Amniotic stem cell (primary cell): ENCODE measurements at places on chromosomes 12 and 14.

- no peak for DNase-seq
Measured at GRCh38 chr12:87660987-87661774, 368.0 kb downstream of the C12orf50 start.

GRCh38 chr12:32454075-32454474 is 54.7 kb downstream of the FGD4 start:
- peak; percentile 7 for DNase-seq

DNA sequence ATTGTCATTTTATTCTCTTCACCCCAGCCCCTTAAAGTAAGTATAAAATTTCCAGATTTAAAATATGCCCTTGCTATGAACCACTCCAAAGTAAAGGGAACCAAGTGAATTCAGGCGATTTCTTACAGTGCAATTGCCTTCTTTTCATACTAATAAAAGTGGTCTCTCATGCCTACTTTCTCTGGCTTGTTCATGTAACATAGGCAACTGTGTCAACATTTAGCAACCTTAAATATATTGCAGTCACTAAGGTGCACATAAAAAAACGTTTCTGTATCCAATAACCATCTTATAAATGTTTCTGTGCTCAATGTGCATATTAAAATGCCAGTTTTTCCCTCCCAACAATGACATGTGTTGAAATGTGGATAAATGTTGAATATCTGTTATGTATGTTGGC is 271.6 kb upstream of the DCN start:
- no peak for DNase-seq

DNA sequence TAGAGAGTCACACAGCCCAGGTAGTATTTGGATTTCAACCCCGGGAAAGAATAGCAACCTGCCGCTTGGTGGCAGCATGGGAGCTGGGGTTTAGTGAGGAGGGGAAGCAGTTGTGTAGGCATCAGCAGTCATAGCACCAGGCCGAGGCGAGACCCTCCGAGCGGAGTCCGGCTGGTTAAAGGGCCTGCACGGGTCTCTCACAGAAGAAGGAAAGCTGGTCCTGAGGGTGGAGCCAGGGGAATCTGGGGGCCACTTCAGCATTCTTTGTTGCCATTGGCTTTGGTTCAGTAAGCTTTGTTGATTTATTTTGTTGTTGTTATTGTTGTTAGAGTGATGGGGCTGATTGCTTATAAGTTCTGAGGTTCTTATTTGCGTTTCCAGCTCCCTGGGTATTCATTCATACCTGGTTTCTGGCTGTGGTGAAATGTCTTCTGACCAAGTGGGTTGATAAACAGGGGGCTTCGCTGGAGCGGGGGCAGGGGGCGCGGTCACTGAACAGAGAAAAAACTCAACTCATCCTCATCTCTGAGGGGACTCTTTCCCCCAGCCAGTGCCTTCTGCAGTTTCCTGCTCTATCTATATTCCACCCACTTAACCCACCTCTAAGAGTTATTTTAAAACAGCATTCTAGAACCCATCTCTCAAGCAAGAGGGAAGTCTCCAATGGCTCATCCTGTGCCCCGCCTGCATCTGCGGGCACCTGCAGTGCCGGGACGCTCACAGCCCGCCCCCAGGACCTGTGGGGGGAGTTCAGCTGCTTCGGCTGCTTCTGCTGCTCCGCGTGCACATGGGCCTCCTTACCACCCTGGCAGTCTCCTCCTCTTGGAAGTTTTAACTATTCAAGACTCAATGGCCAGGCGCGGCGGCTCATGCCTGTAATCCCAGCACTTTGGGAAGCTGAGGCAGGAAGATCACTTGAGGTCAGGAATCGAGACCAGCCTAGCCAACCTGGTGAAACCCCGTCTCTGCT is 11.6 kb downstream of the CKB start:
- DNase-seq = no peak

- no peak for DNase-seq
Measured at GRCh38 chr12:62372134-62372533, 94.5 kb upstream of the MON2 start.

DNA sequence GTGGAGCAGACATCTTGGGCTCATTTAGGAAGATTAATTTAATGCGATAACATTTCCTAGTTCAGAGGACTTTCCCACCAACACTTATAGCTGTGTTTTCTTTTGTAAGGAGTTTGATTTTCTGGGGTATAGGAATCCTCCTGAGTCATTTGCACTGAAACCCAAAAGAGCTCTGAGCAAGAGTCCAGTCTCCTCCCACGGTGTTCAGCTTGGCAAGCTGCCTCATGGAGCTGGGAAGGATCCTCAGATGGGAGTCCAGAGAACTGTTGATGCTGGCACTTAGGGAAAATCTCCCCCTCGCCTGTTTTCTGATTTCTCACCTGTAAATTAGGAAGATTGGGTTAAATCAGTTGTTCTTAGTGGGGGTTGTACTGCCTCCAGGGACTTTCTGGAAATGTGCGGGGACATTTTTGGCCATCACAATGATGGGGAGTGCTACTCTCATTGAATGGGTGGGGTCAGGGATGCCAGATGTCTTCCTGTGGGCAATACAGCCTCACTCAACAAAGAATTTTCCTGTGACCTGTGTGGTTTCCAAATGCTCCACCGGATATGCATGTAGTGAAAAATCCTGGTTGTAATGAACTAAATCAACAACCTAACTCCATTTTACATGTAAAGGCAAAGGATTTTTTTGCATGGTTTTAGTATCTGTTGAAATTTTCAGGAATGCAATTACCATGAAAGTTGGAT is 150.6 kb downstream of the ADCK1 start:
- DNase-seq = no peak

GRCh38 chr12:60176891-60177290 is 581.1 kb downstream of the SLC16A7 start:
- no peak for DNase-seq

DNA sequence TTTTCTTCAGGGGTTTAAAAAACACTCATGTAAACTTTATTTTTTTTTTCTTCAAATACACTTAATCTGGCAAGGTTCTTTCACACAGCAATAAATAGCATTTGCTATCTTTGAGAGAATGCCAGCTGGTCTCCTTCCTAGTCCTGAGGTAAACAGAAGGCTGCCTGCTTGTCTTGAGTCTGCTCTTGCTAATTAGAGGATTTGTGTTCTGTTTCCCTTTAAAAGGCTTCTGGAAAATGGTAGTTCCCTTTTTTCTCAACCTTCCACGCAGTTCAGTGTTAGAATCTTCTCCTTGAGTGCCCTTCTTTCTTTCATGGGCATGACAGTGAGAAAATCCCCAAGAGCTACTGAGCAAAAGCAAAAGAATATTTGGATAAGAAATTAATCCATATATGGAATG is 92.3 kb upstream of the DCN start:
- no peak for DNase-seq

DNA sequence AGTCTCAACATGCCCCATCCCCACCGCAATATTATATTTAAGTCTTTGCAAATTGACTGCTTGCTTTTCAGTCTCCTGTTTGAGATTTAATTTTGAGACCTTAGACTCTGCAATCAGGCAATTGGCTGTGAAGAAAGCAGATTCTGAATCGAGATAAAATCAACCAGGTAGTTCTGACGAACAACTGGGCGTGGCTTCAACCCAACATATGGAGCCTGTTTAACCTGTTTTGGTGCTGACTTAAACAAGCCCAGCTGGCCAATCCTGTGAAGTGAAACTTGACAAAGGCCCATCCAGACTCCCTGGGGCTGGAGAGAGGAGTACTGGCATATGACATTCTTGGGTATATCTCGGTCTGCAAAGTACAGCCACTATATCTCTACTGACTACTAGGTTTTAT is 9.8 kb upstream of the CIPC start:
- no peak for DNase-seq

DNA sequence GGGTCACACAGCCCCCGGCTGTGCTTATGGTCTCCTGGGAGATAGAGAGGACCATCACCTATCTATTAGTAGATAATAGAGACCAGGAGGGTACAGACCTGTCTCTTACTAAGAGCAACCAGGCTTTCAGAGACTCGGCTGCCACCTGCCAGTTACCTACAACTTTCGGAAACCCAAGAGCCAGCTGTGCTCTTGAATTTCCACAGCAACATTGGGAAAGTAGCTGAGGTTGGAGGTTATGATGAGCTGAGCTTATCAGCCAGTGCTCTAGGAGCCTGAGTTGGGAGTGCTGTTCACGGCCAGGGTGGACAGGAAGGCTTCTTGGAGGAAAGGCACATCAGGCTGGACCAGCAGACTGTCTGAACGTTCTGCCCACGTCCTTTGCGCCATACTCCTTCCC is 67.6 kb downstream of the RIN3 start:
- DNase-seq = no peak

DNA sequence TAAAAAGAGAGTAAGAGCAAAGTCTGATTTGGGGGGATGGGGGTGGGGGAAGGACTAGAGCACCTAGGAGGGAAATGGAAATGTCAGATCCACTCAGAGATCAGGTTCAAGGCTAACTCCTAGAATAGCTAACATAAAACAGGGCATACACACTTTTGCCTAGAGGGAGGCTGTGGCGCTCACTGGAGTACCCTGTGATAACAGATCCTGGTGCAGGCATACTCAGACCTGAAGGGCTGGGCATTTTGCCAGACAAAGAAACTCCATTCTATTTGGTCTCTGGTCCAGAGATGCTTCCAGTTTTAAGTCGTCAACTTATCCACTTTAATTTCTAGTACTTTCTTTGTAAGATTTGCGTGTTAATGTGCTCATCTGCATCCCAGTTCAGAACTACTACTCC is 5.8 kb downstream of the CTDSP2 start:
- no peak for DNase-seq

- no peak for DNase-seq
Measured at GRCh38 chr12:110282956-110283817, 2.1 kb downstream of the ATP2A2 start.

- DNase-seq = no peak
Measured at GRCh38 chr14:89958966-89959365, 3.2 kb downstream of the TDP1 start.

- peak; percentile 10 for DNase-seq
Measured at GRCh38 chr12:92928421-92928961, 604 bp downstream of the EEA1 start.

DNA sequence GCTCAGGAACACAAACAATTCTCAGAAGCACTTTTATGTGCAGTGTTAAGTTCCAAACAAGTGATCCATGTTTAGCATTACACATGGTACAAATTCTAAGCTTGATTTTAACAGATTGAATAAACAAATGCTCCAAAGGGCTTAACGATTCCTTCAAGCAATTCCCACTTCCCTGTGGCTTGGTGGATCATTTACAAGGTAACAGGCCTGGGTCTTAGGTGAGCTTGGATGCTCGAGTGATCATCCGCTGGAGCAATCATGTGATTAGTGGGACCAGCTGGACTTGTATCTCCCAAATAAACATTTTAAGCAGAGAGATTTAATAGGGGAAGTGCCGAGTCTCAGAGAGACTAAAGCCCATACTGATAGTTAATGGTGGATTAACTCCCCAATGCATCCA is 70.7 kb downstream of the CALM1 start:
- no peak for DNase-seq

GRCh38 chr14:27267876-27268275 is 670.0 kb upstream of the NOVA1 start:
- DNase-seq = no peak

GRCh38 chr14:52349731-52350130 is 35.6 kb downstream of the PTGER2 start:
- no peak for DNase-seq

GRCh38 chr12:31386364-31386777 is 60.4 kb upstream of the SINHCAF start:
- DNase-seq = no peak

DNA sequence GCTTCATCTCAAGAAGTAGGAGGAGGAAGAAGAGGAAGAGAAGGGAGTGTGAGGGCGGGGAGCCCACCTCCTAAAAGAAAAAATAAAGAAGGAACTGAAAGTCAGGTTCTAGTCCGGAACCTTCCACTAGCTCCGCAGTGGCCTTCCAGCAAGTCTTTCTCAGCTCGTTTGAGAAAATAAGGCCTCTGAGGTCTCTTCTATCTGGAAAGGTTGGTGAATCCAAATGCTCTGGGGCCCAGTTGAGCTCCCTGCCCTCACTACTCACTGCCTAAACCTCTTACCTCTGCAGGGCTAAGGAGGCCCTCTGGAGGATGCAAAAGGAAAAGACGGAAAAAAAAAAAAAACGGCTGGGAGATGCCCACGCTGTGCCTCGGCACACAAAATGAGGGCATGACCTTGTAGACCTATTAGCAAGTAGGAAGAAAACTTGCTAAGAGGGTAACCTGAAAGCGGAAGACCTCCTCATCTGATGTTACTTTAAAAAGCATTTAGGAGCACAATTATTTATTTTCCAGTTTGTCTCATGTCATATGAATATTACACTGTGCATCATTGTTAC is 35.9 kb downstream of the FBLN5 start:
- no peak for DNase-seq

GRCh38 chr12:92596383-92596782 is 106.4 kb upstream of the PLEKHG7 start:
- DNase-seq = no peak

DNA sequence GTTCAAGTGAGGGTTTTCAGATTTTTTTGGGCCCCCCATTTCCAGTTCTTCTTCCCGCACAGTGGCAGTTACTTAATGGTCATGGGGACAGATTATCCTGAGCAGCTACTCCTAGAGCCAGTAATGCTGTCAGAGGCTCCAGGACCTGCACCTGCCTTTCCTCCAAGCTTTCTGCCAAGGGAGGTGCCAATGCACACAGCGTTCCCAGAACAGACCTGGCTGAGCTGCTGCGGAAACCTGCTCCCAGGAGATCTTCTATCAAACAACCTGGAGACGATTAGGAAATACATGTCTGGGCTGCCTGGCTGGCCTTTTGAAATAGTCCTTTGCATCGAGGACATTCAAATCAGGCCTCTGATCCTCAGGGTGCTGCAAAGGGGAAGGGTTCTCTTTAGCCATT is 120.9 kb downstream of the SLC8A3 start:
- DNase-seq = no peak

GRCh38 chr14:23284654-23285529 is 1.0 kb downstream of the HOMEZ start:
- no peak for DNase-seq

DNA sequence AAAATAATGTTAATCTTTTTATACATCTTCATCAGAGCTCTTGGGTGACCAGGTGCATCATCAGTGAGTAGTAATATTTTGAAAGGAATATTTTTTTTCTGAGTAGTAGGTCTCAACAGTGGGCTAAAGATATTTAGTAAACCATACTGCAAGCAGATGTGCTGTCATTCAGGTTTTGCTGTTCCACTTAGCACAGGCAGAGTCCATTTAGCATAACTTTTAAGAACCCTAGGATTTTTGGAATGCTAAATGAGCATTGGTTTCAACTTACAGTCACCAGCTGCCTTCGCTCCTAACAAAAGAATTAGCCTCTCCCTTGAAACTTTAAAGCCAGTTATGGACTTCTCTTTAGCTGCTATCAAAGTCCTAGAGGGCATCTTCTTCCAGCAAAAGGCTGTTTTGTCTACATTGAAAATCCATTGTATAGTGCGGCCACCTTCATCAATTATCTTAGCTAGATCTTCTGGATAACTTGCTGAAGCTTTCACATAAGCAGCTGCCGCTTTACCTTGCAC is 24.6 kb downstream of the RIMKLB start:
- DNase-seq = no peak
